ENCODE measurements at places on chromosomes 12 and 14.

DNA sequence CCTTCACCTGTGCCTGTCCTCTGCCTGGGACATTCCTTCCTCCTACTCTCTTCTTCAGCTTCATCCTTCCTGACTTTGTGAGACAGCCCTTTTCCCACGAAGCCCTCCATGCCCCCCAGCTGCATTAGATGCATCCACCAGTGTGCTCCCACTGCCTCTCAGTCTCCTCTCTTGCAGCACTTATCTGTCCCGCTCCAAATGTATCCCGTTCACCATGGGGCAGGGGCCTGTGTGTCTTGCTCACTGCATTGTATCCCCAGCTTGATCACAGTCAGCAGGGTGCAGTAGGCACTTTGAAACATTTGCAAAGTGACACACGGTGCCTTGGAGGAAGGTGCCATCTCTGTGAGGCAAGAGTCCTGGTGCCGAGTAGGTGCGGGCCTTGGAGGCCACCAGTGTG is 104.0 kb downstream of the SLC25A47 start:
- DNase-seq, result no peak

DNA sequence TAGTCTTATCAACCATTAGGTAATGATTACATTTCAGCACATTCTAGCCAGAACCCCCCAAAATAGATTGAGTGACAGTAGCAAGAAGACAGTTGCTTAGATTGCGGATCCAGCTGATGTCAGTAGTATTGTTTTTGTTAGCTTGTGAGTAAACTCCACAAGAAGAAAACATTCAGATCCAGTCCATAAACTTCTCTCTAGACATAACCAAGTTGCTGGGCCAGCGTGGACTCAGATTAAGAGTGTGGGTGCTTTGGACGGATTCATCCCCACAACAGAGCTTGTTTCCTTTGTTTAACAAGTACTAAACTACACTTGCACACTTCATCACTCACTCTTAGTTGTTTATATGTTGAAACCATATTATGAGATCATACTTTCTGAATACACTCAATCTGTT is 293.4 kb downstream of the NPAS3 start:
- no peak for DNase-seq

GRCh38 chr12:20513189-20513588 is 144.9 kb downstream of the PDE3A start:
- no peak for DNase-seq

- no peak for DNase-seq
Measured at GRCh38 chr12:75162845-75163244, 46.8 kb downstream of the KCNC2 start.

DNA sequence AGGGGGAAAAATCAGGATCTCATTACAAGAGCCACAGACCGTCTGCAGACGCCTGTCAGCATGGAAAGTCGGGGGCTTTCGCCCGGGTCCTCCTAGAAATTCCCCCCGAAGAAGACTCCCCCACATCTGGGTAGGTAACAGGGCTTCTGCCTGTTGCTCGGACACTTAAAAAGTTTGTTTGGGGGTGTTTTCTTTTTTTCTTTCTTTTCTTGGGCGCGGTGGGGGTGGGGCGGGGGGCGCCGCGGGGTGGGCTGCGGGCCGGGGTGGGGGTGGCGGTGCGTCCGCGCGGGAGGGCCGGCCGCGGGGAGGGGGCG is 358 bp downstream of the ELK3 start:
- no peak for DNase-seq

DNA sequence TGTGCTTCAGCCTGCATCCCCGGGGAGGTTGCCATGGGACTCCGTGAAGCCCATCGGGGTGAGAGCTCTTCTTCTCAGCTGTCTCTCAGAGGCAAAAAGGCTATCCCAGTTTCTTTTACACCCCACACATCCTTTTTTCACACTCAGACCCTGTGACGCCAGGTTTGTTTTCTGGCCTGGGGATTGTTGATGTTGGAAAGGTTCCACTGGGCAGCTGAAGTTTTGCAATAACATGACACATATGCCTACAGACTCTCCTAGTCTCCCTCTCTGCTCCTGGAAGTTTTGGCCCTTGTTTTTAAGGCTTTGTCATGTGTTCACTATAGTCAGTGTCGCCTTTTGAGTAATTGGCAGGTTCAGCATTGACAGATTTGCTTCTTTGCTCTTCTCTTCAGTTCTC is 118.6 kb downstream of the SMOC1 start:
- DNase-seq, result no peak

DNA sequence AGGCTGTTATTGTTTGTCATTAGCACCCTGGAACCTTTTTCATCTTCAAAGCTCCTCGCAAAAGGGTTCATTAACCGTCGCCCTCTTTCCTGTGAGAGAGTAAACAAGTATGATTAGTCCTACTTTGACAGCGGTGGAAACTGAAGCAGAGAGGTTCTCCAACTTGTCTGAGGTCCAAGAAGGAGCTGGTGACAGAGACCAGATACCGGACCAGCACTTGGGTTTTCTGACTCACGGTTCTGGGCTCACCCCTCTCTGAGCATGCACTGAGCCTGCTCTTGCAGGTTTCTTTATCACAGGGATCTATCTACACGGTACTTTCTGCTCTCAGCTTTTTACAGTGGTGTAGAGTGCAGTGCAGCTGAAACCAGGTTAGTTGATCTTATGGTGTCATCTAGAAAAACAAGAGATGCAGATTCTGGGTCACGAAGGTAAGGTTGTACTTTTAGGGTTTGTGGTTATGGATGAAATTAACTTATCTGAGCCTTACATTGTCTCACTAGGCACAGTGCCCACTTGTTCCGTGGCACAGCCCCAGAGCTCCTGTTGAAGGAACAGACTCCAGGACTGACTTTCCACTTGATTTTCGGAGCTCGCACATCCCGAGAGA is 62.1 kb downstream of the PPP2R5C start:
- DNase-seq, result no peak

GRCh38 chr12:6826734-6827436 is 1.3 kb upstream of the P3H3 start:
- no peak for DNase-seq

- no peak for DNase-seq
Measured at GRCh38 chr14:86015941-86016340, 486.0 kb downstream of the FLRT2 start.
